Common myeloid progenitor, CD34-positive (primary cell): ENCODE measurements at places on chromosomes 16 and 17.
A peak's percentile ranks its signal among the peaks of the same experiment; 100 is the strongest.

- DNase-seq, result no peak
Measured at GRCh38 chr17:13537871-13538643, 63.7 kb downstream of the HS3ST3A1 start.

DNA sequence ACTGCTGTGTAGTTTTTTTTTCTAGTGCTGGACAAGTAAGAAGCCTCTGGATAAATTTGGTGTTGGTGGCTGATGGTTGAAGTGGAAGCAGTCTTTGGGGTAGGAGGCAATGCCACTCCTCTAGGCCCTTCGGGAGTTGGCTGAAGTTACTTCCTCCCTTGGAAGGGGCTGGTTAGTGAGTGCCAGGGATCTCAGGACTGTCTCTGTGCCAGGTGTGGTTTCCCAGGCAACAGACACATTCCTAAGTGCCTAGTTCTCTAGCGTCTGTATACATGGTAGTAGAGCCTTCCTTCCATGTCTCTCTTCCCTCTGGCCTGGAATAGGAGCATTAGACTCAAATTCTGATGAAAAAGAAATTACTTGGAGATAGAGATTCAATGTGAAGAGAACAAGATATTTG, 15.3 kb downstream of the TMEM98 start:
- DNase-seq, result no peak

- DNase-seq, result no peak
Measured at GRCh38 chr16:1764971-1765370, 6.4 kb downstream of the NME3 start.

DNA sequence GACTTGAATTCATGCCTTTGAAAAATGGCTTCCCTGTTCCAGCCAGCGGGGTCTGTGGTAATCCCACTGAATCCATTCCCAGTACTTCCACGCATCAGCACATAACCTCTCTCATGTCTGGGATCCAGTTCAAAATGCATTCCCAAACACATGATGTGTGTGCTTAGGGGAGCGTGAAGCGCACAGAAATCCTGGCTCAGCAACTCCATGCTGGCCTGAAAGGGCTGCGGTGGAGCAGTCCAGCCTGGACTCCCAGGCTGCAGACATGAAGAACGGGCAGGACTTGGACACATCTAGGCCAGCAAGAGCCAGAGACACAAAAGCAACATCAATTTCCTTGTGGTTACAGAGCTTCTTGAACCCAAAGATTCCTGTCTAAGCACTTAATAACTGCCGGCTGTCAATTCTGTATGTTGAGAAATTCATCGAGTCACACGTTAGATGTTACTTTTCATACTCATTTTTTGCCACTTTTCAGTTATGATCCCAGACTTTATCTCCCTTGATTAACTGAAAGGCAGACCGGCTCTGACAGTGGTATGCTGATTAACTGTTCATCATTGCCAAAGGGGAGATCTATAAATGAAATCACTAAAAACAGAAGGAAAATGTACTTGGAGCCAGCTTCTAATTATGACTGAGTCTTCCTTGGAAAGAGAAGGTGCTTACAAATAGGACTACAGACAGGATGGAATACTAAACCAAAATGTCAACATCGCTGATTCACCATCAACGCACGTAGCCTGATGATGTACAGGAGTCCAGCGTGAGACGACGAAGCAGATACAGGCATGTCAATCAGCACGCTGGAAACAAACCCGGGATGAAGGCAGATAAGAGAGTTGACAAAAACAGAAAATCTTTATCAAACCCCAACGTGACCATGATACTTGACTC, 23.0 kb downstream of the NSMCE1 start:
- no peak for DNase-seq

- DNase-seq, result peak; percentile 99
Measured at GRCh38 chr16:1342526-1343427, 8.9 kb downstream of the TSR3 start.

DNA sequence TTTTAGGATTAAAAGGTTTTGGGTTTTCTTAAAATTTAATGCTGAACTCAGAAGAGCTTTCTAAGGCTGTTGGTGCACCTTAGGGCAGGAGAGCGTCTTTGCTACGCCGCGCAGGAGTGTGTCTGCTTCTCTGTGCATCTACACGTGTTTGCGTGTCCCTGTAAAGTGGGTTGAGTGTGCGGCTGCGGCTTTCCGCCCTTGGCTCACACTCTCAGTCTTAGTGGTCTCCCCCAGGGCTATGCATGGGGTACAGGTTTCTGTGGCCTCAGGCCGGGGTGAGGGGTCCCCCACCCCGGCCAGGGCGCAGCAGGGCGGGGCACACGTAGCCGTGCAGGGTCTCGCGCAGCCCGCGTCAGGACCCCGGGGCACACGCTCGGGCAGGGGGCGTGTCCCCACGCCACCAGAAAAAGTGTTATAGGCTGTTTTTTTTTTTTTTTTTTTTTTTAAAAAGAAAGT, 727 bp upstream of the TENT4B start:
- no peak for DNase-seq

DNA sequence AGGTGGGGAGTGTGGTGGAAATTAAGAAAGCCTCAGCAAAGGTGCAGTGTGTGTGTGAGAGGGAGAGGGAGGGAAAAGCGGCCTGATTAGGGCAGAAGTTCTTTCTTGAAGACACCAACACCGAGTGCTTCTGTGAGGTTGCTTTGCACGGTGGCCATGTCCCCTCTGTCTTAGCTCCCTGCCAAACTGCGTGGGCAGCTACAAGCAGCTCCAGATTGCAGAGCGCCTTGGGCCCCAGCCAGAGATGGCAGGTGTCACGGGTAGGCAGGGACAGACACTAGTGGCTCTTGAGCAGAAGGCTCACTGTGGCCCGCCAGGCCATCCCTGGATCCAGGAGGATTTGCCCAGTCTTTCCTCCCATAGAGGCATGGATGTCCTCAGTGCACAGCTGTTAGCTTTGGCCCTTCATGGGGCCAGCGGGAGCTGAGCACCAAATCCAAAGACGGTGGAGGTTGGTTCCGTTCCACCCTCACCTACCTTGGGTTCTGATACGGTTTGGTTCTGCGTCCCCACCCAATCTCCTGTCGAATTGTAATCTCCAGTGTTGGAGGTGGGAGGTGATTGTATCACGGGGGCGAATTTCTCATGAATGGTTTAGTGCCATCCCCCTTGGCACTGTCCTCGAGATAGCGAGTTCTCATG, 21.4 kb downstream of the KIAA0513 start:
- no peak for DNase-seq

GRCh38 chr17:18181358-18181757, 2.3 kb upstream of the ALKBH5 start:
- no peak for DNase-seq

DNA sequence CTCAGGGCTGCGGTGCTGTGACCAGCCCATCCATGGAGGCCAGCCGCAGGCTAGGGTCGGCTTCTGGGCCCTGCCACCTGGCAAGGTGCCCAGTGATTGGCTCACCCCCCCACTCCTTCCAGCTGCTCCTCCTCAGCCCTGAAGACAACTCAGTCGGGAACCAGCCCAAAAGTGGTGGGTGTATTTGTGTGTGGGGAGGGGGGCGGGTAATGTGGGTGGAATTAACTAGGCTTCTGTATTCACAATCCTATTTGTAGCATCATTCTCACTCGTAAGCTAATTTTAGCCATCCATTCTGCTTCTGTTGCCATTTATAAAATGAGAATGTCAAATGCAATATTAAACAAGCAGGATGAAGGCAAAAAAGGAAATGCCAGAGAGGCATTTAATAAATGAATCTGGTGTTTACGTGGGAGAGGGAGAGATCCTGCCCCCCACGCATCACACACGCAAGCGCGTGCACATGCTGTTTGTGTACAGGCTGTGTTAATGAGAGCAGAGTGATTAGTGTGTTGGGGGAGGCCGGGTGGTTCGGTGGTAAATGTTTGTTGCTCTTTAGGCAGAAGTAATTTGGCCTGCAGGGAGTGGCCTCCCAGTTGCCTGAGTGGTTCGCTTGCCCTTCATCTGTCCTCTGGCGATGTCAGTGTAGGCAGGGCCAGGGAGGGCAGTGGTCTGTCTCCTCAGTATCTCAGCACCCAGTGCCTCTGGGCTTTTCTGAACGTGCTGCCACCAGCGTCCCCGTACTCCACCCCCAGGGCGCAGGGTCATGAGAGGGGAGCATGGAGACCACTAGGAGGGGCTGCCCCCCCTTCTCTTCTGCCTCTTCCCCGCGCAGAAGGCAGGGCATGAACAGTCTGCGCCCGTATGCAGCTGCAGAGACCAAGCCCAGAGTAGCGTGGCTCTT, 140.1 kb downstream of the CCDC182 start:
- peak; percentile 50 for DNase-seq

DNA sequence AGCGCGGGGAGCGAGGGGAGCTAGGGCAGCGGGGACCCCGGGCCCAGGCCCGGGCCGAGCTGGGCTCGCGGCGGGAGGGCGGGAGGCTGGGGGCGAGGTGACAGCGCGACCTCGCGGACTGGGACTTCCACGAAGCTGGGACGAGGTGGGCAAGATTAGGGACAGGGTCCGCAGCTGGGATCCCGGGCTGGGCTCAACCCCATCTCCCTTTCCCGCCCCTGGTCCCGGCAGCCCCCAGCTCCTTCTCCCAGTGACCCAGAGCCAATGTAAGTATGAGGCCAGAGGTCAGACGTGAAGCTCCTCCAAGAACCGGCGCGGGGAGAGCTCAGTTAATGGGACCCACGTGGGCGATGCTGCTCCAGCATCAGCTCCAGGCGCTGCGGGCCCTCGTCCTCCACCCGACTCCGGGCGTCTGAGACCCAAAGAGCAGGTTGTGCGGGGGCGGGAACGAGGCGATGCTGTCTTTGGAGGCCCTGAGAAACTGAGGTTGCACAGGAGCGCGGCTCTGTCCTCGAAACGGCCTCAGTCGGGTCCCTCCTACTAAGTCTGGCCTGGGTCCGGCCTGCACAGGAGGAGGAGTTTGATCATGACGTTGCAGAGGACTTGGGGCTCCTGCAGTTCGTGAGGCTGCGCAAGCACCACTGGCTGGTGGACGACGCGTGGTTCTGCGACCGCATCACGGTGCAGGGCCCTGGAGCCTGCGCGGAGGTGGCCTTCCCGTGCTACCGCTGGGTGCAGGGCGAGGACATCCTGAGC, 585 bp downstream of the ALOX12 start:
- no peak for DNase-seq

DNA sequence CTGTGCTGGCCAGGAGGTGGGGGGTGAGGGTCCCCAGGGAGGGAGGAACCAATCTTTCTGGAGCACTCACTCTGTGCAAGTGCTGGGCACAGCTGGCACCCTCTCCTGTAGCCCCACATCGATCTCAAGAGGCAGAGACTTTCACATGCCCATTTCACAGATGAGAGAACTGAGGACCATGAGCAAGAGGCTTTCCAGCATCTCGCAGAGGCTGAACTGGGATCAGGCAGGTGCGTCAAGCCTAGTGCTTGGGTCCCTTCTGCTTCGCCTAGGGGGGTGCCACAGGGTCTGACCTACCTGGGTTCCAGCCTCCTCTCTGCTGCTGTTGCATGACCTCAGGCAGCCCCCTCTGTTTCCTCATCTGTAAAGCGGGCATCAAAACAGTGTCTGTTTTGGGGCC, 1.3 kb upstream of the WFDC1 start:
- no peak for DNase-seq

GRCh38 chr16:87076950-87077749, 240.0 kb downstream of the C16orf95 start:
- peak; percentile 71 for DNase-seq

GRCh38 chr17:47935961-47936360, 5.4 kb upstream of the PNPO start:
- no peak for DNase-seq

DNA sequence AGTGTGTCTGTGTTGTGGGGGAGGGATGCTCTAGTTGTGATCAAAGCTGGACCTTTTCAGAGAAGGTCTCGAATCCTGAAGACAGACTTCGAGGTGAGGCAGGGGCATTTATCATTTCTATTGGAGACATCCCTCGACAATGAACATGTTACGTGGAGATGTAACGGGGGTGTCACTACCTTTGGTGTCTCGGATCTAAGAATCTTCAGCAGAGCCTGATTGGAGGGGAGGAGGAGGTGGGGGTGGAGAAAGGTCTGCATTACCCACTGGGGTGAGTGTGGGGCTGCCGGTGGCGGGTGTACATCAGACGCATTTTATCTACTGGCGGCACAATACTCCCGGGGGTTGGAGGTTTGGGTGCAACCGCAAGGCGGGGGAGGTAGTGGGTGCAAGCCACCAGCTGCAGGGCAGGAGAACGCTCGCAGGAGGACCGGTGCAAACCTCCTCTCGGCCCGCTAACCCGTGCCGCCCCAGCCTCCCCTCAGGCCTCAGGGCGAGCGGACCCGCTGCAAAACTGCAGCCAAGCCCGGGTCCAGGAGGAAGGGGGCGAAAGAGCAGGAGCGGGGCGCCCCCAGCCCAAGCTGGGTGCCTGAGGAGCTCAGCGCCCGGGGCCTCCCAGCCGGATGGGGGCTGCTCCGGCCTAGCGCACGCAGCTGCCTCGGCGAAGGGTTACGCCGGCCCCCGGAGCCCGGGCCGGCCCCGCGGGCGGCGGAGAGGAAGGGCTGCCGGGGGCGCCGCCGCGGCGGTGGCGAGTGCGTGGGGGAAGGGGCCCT, 735 bp downstream of the ZNF652 start:
- DNase-seq, result peak; percentile 83

GRCh38 chr16:48231727-48232492, 12.2 kb upstream of the LONP2 start:
- peak; percentile 65 for DNase-seq
